AG04450 (cell line): ENCODE measurements at places on chromosomes 2 and 18.

GRCh38 chr2:156845806-156846558, 409.8 kb downstream of the GPD2 start:
- DNase-seq: no peak

DNA sequence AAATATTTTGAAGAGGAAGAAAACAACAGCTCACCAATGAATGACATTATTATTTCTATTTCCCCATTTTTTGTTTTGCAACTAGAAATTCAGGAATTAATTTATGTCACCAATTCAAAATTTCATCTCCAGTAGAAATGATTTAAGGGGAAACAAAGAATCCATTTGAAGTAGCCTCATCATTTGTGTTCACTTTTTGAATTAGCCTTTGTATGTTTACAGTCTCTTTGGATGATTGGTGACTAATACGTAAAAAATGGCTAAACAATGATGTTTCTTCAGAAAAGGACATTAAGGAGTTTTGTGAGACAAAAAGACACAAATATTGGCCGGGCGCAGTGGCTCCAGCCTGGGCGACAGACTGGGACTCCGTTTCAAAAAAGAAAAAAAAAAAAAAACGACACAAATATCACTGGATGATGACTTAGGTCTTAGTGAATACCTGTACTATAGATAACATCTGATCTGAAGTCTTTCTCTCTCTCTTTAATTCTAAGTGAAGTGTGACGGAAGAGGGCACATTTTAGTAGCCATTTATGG, 313.2 kb downstream of the PIK3C3 start:
- DNase-seq: no peak

DNA sequence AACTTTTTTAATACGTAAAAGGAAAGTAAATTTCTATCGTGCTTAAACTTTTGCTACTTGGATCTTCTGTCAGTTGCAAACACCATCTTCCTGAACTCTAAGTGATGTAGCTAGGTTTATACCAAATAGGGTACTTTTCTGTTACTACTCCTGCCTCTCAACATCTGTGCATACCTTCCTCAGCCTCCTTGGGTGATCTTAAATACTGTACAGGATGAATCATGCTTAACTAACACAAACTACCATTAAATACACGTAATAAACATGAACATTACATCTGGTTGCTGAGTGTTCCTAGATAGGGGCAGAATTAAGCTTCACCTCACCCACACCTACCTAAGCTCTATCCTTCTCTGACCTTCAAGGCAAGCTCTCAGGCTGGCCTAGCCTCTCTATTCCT, 398.0 kb downstream of the TXNL1 start:
- peak; percentile 92 for DNase-seq

DNA sequence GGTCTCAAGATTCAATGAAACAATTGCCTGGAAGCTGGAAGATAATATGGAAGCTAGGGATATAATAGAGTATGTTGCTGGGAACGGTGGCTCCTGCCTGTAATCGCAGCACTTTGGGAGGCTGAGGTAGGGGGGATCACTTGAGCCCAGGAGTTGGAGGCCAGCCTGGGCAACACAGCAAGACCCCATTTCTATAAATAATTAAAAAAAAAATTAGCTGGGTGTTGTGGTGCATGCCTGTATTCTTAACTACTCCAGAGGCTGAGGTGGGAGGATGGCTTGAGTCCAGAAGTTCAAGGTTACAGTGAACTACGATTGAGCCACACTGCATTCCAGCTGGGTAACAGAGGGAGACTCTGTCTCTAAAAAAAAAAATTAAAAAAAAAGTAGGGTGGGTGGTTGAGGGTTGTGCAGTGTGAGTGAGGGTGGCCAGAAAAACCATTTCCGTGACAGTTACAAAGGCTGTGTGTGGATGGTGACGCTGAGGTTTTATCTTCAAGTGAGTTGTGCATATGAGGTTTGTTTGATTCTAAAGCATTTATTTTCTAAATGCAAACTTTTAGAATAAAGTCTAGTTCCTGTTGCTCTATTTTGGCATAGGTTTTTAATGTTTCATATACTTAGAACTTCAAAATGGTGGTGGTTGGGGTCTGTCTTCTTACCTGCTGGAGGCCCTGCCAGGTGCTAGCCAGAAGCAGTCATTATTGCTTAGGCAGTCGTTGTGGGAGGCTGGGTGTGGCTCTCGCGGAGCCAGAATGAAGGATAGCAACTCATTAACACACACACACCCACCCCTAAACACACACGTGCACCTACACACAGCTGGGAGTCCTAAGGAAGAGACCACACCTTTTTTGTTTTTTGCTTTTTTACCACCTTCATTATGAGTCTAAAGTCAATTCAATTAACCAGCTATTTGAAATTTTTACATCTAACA, 4.7 kb upstream of the IL1R2 start:
- DNase-seq: no peak
